ENCODE measurements at places on chromosomes 3 and 15.

GRCh38 chr3:172067837-172068440 lies 28.6 kb downstream of the FNDC3B start:
- DNase-seq: no peak

GRCh38 chr15:62242999-62243398 lies 77.9 kb upstream of the C2CD4B start:
- DNase-seq: no peak

DNA sequence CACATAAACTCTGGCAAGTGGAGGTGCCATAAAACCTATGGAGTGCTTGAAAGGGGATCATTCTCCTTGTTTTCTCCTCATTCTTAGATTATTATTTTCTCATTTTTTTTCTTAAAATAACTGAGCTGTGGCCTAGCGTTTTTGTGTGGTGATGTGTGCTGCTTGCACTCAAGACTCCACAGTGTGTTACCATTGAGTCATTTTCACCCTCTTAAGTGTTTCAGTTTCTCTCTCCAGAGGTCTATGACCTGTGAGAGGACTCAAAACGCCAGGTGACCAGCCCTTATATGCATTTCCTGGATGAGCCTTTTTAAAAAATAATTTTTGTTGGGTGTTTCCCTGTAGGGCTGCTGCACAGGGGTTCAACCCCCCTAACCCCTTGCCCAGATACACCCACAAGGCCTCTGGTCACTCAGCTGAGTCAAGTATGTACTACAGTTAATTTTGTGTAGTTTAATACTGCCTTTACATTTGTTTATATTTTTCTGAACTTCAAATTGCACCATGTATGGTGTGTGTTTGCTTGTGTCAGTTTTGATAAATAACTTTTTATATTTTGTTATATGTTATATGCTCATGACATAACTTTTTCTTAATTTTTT lies 15.4 kb upstream of the BTLA start:
- no peak for DNase-seq

GRCh38 chr15:66135664-66136063 lies 117.9 kb downstream of the MEGF11 start:
- no peak for DNase-seq

- no peak for DNase-seq
Observed at GRCh38 chr3:138066972-138067371, 48.4 kb downstream of the DZIP1L start.

DNA sequence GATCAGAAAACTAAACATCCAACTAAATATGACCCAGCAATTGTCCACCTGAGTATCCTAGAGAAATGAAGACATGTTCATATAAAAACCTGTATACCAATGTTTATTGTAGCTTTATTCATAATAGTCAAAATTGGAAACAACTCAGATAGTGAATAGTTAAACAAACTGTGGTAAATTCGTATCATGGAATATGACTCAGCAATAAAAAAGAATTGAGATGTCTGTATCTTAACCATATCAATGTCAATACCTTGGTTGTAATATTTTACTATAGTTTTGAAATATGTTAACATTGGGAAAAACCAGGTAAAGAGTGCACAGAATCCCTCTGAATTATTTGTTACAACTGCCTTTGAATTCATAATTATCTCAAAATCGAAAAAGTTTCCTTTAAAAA lies 159.3 kb upstream of the GAP43 start:
- no peak for DNase-seq
